Right cardiac atrium (tissue), 5 donors: ENCODE measurements at places on chromosomes 4 and X. TPM values are rescaled to one million over a fixed set of nuclear protein-coding genes. Genes with fewer than 3 reads are reported as not detected.

DNA sequence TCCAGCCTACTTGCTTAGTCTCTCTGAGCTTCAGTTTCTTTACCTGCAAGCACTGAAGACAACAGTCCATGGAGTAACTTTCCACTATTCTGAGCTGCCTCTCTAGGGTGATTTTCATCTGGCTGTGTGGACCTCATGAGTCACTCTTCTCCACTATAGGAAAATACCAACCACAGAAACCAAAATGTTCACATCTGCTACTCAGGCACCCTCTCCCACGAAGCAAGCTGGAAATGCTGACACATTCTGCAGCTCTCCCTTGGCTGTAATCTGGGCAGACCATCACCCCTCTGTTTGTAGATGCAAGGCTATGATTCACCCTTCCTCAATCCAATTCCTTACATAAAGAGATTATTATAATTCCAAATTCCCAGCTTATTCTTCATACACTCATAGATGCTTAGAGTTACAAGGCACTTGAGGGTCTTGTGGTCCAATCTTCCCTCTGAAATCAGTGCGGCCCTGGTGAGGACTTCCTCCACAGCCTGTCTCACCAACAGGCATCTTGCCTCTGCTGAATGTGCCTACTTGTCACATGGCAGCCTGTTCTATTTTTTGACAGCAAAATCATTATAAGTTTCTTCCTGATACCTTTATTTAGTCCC is 97.0 kb upstream of the LNX1 start:
- no peak for DNase-seq

DNA sequence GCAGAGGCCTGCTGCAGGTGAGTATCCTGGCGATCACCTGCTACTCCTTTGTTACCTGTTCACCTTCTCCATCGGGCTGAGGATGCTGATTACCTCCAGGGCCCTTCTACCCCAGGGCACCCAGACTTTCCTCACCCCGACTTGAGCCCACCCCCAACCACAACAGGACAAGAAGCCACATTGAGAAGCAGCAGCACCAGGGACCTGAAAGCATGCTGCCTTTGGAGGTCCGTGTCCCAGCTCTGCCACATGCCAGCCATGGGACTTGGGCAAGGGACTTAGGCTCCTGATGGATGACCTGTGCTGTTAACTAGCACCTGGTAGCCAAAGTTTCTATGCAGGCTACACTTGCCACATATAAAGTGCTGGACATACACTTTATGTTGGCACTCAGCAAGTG is 89.7 kb downstream of the CPZ start:
- DNase-seq, result no peak

DNA sequence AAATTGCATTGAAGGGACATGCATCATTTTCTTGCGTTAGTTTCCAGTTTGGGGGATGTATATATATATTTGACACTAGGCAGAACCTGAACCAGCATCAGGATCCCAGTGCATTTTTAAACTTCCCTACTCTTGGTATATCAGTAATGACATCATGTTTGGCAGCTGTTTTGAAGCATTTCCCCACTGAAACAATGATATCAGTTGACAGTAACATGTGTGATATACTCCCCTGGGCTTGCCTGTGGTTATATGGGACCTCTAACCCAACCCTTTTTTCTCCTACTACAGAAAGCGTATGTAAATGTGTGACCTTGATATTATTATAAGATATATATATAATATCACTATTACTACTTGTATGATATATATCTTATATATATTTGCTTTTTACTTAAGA is 225.9 kb upstream of the CASK start:
- no peak for DNase-seq

TTC29 gene
- total RNA-seq, result 0.26 TPM

FGG gene
- total RNA-seq, result not detected

HERC5 gene
- 4.1 TPM for total RNA-seq

GRCh38 chr4:158186815-158187214 is 14.0 kb upstream of the GASK1B start:
- no peak for DNase-seq

DNA sequence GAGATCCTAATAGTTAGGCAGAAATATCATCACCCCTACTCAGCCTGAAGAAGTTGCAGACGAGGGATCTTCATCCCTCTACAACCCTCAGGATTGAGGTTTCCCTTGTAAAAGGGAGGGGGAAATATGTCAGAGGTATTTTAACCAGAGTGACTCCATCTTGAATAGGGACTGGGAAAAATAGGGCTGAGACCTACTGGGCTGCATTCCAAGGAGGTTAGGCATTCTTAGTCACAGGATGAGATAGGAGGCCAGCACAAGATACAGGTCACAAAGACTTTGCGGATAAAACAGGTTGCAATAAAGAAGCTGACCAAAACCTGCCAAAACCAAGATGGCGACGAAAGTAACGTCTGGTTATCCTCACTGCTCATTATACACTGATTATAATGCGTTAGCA is 17.5 kb downstream of the IL13RA2 start:
- DNase-seq, result no peak

GABRG1 gene
- total RNA-seq, result not detected

CSAG1 gene
- total RNA-seq, result not detected

ADAM29 gene
- total RNA-seq, result not detected

- DNase-seq, result no peak
These were observed 51.7 kb upstream of the OTUD4 start for GRCh38 chr4:145231906-145232700.

DNA sequence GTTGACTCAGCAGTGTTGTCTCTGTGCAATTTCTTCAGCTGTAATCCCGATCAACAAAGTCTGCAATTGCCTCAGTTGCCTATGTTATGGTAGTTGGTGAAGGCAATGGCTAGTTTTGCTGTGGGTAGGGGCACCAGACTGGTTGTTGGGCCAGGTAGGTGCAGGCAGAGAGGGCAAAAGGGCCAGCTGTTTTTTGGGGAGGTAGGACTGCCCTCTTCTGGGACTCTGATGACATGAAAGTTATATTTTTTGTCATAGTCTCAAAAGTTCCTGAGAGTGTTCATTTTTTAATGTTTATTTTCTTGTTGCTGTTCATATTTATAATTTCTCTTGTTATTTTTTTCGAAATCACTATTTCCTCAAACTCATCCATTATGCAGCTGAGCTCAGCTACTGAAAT is 25.1 kb downstream of the DCAF12L2 start:
- DNase-seq, result no peak

GASK1B gene
- 72.8 TPM for total RNA-seq

GRCh38 chr4:153472122-153473037 is 6.2 kb downstream of the TMEM131L start:
- DNase-seq, result no peak

- no peak for DNase-seq
These were observed 156.1 kb downstream of the FRAS1 start for GRCh38 chr4:78213218-78213617.

DNA sequence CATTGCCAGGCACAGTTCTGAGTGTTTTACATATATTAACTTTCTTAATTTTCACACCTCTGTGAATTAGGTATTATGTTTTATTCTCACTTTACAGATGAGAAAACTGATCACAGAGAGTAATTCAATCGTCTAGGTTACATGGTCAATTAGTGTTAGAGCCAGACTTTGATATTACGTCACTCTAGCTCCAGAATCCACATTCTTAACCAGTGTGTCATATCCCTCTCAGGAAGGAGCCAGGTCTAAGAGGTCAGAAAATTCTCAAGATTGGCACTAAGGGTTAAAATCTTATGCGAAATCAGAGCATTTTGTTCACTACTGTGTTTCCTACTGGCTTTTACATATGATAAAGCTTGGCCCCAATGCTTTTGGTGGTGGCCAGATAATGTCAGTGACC is 7.4 kb downstream of the DMP1 start:
- DNase-seq, result no peak
